GM10248 (cell line): ENCODE measurements at places on chromosomes 5 and 9.

DNA sequence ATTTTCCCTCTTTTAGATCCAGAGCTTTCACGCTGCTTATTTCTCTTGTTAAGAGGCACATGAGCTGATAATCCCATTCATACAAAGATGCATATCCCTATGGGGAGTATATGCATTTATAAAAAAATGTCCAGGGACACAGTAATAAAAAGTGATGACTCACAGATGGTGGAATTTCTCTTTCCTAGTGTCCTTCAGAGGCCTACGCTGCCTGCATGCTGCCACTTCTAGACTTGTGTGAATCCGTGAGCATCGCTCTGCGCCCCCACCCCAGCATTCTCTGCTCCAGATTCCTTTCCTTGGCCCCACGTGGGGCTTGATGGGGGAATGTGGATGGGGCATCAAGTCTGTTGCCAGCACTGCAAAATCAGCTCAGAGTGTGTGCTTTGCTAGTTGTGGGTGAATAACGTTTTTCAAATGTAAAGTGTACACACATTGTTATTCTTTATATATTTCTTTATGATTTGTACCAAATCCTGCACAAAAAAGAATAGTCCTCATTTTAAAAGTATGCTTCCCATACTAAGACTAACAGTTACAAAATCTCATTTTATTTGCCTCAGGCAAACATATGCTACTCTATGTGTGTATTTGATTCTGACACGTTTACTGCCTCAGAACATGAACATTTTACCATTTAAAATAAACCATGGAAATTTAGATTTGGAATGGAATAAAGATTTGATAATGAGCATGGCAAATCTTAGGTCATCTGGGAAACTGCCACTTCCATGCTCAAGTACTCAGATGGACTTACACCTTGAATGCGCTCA, 22.4 kb upstream of the RASGRF2 start:
- no peak for DNase-seq

- no peak for DNase-seq
Observed at GRCh38 chr5:157159209-157159751, 6.8 kb downstream of the GARIN3 start.

DNA sequence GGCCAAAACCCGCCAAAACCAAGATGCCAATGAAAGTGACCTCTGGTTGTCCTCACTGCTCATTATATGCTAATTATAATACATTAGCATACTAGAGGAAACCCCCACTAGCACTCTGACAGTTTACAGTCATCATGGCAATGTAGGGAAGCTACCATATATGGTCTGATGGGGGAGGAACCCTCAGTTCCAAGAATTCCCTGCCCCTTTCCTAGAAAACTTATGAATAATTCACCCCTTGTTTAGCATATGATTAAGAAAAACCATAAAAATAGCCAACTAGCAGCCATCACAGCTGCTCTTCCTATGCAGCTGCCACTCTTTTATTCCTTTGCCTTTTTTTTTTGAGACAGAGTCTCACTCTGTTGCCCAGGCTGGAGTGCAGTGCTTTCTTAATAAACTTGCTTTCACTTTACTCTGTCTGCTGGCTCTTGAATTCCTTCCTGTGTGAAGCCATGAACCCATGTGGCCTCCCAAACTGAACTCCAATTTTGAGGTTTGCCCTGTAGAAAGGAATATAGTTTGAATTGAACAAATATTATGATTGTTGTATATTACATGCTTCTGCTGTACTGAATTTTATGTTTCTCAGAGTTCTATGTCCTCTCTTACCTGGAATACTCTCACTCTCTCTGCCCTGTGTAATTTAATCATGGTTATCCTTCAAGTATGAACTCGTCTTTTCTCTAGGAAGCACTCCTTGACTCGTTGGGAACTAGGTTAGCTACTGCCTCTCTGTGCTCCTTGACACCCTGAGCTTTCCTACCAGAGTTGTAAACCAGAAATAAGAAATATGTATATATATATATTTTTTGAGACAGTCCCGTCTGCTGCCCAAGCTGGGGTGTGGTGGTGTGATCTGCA, 59.8 kb downstream of the KIAA1958 start:
- no peak for DNase-seq

DNA sequence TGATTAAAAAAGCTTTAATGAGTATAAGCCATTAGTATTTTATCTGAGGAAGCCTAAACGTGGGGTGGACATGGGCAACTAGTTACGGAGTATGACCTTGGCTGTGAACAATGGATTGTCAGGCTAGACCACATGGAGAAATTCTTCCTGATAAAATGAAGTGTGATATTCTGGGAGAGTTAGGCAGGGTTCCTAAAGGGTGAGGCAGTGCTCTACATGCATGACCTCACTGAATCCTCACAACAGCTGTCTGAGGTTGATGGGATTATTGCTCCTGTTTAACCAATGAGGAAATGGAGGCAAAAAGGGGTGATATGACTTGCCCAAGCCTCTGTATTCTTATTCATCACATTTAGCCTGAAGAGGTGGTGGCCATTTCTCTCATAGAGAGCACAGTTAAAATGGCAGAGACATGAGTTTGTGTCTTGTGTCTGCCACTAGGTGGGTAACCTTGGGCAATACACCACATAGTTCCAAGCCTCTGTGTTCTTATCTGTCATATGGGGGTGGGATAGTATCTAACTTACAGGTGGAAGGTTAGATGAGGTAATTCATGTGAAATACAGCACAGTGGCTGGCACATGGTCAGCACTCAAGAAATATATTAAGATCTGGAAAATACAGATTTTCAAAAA, 96.1 kb upstream of the NR3C1 start:
- no peak for DNase-seq

GRCh38 chr5:53130266-53130665, 20.7 kb upstream of the MOCS2 start:
- no peak for DNase-seq
